ENCODE measurements at places on chromosomes 2 and 18.

GRCh38 chr2:205733648-205734047, 51.3 kb downstream of the NRP2 start:
- no peak for DNase-seq

DNA sequence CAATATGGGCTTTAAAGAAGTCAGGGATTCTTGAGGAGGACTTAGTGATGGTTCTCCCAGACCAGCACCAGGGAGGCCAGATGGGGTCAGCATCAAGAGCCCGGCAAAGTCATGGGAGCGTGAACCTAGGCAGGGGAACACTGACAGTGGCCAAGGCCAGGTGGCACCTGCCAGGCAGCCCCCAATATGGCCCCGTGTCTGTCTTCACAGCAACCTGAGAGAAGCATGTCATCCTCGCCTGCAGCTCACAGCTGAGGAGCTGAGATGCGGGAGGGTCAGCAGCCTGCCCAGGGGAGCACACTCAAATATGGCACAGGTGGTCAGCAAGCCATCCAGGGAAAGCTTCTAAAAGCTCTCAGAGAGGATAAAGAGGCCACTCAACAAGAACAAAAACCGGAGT, 105.7 kb upstream of the GPC1 start:
- DNase-seq = no peak

- no peak for DNase-seq
These were observed 16.2 kb upstream of the GPC1 start for GRCh38 chr2:240419271-240419670.

DNA sequence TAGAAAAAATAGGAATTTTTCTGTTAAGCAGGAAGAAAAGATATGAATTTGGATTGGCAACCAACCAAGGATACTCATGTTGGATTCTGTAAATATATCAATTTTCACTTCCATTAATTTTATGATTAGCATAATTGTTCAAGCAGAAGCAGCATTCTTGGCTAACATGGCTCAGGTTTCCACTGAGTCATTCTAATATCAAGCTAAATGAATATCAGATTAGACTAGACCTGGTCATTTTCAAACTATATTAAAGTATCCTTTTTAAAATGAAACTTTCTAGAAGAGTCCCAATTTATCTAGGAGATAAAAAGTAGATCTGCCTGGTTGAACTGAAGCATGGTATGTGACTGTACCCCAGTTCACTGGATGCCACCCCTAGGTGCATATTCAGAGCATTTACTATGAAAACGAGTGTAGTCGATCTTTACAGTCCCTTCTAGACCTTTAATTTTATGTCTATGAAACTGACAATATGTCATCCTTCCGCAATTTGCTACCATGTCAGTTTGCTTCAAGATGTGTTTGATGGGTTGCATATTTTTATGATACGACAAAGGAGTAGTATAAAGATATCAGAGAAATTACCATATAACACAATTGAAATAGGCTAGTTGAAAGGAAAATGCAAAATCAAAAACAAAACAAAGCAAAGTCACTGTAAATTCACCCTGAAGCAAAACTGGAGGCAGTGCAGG, 704.9 kb downstream of the ERBB4 start:
- no peak for DNase-seq

- no peak for DNase-seq
These were observed 19.0 kb downstream of the ADAM23 start for GRCh38 chr2:206462240-206462854.

DNA sequence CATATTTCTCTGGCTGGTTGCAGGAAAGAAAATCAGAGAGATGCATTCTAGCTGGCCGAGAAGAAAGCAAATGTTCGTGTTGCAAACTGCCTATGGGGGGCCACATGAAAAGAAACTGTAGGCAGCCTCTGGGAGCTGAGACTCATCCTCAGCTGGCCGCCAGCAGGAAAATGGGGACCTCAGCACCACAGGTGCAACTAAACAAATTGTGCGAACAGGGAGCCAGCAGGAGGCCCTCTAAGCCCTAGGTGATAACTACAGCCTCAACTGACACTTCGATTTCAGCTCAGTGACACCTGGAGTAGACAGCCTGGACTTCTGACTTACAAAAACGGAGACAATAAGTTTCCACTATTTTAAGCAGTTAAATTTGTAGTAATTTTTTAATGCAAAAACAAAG, 107.3 kb downstream of the DTNB start:
- DNase-seq = no peak
